ENCODE measurements at places on chromosomes 5 and 9.

DNA sequence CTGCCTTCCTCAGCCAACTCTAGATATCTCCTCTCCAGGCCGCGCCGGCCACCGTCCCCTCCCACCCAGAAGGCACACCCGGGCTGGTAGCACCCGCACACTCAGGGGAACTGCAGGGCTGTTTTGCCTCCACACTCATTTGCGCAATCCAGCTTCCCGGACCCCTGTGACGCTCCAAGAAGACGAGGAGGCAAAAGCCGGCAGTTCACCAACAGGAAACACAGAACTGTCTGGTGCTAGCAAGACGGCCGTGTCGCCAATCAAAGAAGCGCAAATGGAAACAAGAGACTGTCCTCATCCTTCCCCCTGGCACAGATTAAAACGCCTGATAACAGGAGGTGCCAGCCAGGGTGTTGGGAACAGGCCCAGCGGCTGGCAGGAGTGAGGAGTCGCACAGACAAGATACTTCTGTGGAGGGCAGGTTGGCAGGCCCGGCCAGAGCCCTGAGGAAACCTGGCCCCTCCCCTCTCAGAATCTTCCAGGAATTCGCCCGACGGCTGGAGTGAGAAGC is 7.8 kb downstream of the AGPAT2 start:
- no peak for DNase-seq

DNA sequence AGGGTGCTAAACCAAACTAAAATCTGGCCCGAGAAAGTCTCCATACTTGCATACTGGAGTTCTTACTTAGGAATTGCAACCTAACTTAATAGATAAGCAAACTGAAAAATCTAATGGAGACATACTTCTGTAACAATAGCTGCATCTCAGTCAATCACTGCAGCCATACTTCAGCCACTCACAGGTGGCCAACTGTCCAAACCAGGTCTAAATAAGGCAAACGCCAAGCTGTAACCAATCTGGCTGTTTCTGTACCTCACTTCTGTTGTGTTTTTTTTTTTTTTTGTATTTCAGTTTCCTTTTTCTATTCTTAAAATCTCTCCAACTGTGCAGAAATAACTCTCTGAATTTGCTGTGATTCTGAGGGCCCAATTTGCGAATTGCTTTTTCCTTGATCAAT is 4.4 kb upstream of the NDUFB6 start:
- no peak for DNase-seq

GRCh38 chr5:131272307-131272706 is 8.5 kb downstream of the CDC42SE2 start:
- DNase-seq = no peak

- DNase-seq = no peak
Measured at GRCh38 chr9:26373616-26374015, 519.0 kb downstream of the CAAP1 start.

DNA sequence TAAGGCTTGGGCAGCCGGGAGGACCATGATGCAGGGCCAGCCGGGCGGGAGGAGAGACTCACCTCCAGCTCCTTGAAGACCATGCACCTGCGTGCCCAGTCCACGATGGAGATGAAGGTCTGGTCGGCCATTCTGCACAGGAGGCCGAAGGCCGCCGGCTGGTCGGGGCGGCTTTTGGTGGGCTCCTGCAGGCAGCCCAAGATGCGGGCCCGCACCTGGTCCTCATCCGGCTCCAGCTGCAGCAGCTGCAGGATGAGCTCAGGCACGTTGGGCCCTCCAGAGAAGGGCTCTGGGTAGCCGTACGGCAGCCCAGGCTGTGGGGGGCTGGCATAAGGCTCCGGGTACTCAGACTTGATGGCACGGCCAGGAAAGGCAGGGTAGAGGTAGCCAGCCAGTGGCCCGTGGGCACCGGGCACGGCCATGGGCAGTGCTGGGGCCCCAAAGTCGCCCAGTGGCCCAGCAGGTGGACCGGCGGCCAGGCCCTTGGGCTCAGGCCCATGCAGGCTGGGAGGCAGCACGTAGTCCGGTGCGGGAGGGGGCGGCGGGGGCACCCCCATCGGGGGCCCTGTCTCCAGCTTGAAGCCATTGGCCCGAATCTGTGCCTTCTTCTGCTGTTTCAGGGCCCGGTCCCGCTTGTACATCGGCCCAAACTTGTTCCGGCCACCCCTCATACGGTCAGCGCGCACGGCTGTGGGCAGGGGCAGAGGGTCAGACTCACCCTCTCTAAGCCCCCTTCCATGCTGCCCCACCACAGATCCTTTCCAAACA is 7.0 kb downstream of the NR5A1 start:
- DNase-seq = no peak

DNA sequence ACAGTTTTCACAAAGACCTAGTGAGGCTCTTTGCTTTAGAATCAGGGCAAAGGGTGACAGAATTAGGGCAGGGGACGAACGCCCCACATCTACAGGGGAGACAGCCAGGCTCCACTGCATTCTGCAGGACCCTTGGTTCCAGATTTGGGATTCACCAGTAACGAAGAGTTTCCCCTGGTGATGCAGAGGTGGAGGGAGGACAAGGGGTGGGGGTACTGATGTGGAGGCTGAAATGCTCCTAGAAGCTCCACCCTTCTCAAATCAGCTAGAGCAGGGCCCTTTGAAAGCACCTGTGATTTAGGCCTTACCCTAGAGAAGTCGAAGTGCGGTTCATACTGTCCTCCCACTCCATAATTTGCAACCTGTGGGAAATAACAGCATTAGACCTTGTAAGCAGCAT is 29.1 kb downstream of the P4HA2 start:
- DNase-seq = no peak

DNA sequence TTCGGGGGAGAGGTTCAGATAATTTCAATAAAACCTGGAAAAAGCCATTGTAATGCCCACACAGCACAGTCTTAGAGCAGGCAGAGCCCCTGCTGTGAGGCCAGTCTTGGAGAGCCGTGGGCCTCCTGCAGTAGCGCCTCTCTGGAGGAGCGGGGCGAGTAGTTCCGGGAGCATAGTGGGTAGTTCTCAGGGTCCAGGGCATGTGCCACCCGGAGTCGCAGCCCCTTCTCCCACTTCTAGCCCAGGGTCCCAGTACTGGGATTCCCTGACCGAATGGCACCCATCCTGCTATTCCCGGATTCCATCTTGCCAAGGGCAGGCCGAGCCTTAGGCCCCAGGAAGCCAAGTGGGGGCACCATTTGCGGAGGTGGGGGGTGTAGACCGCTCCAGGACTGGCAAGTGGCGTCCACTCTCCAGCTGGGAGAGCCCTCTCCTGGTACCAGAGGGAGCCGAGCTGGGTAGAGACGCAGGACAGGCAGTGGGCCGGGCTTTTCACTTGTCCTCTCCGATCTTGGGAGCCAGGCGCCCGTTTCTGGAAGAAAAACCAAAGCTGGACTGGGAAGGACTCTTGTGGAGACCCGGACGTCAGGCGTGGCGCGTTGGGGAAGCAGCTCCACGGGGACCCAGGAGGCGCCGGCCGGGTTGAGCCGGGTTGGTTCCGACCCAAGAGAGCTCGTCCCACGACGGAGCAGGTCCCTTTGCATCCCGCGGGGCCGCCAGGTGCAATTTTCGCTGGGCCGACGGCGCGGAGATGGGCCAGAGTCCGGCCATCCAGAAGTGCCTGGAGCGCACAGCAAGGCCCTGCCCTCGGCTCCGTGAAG is 12.1 kb downstream of the PROP1 start:
- DNase-seq = no peak

- DNase-seq = no peak
Measured at GRCh38 chr5:90888511-90889324, 330.1 kb downstream of the ADGRV1 start.

DNA sequence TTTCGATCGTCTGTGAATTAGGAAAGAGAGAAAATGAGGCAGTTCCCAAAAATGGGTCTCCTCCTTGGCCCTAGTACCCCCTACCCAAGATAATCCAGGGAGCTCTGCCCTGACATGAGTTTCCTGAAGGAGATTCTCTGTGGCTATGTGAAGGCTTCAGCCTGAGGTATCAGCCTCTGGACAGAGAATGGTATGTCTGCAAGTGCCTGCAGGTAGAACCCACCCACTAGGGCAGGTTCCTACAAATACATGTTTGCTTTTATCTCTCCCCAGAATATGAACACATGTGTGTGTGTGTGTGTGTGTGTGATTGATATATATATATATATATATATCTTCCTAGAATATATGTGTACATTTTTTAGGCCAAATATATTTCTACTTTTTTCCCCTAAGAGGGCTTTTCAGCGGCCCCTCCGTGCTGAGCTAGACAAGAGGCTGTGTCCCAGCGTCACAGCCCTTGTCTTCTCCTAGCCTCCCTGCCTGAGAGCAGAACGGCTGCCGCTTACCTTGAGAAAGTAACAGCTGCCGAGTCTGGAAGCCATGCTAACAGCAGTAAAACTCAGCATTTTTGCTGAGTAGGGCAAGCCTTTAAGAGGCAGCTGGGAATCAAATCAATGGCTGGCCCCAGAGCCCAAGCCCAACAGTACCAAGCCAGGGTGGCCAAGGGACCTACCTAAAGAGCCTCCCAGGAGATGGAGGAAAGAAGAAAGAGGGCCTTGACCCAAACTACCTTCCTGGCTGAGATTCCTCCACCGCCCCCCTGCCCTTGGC is 2.1 kb downstream of the BRINP1 start:
- no peak for DNase-seq

- DNase-seq = no peak
Measured at GRCh38 chr5:133364936-133365707, 247.2 kb downstream of the FSTL4 start.

GRCh38 chr5:134005417-134006061 is 764 bp upstream of the VDAC1 start:
- DNase-seq = no peak

- no peak for DNase-seq
Measured at GRCh38 chr9:92590377-92590776, 54.6 kb upstream of the ECM2 start.

- no peak for DNase-seq
Measured at GRCh38 chr9:133708246-133709014, 29.7 kb downstream of the SARDH start.

DNA sequence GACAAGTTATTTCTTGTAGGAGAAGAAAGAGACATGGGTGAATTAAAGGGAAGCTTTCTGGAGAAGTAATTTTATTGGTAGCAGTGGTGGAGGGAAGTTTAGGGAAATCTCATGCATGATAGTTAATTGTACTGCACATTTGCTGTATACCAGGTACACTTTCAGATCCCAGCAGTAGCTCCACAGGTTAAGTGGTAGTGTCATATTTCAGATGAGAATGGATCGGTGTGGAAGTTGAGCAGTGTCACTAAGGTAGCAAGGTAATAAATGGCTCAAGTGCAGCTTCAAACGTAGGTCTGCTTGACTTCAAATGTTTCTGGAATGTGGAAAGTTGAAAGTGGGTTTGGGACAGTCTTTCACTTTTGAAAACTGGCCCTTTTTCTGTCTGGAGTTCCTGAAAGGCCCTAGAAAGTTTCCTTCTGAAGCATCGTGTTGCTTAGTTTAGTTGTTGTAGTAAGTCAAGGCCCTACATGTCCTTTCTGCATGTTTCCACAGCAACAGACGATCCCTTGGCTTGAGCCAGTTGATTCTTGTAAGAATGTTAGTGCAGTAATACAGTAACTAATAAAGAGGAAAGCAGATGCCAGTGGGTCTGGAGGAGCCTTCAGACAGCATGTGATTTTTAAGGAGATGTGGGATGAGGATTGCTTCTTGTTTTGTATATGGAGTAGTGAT is 3.7 kb downstream of the CLTA start:
- DNase-seq = no peak

- no peak for DNase-seq
Measured at GRCh38 chr9:115291841-115292240, 173.9 kb upstream of the TNC start.

DNA sequence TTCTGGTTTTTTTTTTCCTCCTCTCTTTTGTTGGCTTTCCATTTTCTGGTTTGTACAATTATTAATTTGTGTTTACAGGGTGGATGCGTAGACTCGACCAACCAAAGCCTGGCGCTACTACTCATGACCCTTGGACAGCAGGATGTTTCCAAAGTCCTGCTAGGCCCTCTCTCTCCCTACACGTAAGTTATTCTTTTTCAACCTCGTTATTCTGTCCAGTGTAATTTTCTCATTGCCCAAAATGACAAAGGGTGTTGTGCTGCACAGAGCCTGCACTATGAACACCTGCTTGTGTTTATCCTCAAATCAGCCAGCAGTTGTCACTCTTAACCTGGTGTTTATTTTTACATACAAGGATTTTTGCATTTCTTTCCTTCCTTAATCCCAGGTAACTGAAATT is 56.6 kb downstream of the RCL1 start:
- no peak for DNase-seq

DNA sequence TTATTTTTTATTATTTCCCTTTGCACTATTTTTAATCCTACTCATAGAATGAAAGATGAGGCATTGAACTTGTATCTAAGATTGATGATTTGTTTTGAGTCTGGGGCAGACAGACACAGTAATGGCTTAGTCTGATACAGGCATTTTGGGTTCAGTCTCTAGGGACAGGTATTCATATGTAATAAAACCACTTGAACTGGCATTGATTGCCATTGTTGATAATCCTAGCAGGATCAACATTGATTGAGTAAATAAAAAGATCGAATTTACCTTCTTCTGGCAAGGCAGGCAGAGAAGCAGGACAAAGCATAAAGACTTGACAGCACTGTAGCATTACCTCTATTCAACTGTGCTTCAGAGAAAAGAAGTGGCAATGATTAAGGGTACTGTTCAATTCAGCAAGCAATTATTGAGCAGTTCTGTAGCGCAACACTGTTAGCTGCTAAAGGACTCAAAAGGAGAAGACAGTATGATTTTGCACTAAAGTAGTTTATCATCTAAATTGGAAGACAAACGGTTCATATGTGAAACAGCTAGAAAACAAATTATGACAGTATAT is 144.4 kb downstream of the COMMD10 start:
- DNase-seq = no peak

- DNase-seq = peak; percentile 53
Measured at GRCh38 chr5:146048994-146049703, 56.2 kb downstream of the PLAC8L1 start.

- no peak for DNase-seq
Measured at GRCh38 chr5:159838551-159839222, 77.6 kb upstream of the ADRA1B start.

DNA sequence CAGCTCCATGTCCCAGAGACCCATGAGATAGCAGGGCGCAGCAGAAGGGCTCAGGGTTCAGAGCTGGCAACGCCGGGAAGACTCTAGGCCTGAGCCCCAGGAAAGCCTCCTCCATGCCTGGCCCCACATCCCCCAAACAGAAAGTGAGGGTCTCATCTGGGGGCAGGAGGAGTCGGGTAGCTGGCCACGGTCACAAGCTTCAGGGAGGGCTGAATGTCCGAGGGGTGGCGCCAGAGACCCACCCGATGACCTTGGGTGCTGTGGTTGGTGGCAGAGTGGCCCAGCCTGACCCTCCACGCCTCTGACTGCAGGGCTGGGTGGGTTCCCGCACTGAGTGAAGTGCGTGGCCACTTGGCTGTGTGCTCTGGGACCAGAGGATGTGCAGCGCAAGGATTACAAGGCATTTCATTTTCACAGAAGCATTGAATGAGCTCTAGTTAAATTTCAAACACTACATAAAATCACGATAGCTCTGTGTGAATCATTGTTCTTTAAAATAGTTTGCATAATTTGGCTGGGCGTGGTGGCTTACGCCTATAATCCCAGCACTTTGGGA is 3.0 kb downstream of the C8G start:
- peak; percentile 78 for DNase-seq

GRCh38 chr5:38821679-38822078 is 24.1 kb upstream of the OSMR start:
- no peak for DNase-seq

Data from frontal cortex (tissue), 4 donors.